ENCODE measurements at places on chromosomes 11 and 22. TPM values are rescaled to one million over a fixed set of nuclear protein-coding genes. Genes with fewer than 3 reads are reported as not detected.
A peak's percentile ranks its signal among the peaks of the same experiment; 100 is the strongest.

GRCh38 chr11:22690871-22691270, 24.5 kb downstream of the GAS2 start:
- peaks cover 13% of the 10 kb centered on the region for H3K27me3 ChIP-seq
- H3K4me1 ChIP-seq, result peaks cover 3% of the 10 kb centered on the region
- no peak for DNase-seq
- H3K36me3 ChIP-seq, result no peaks in the 10 kb centered on the region

GRCh38 chr22:42519525-42520401, at the start of gene RRP7A:
Gene RRP7A, minus strand, starts transcription at chr22:42519796. Its CDS starts 10 bp downstream, at chr22:42519786.
- H3K4me1 ChIP-seq, result peaks cover 19% of the 10 kb centered on the region
- DNase-seq, result peak; percentile 88
- H3K4me3 ChIP-seq, result peak within 1 kb of the TSS; percentile 99
- no peaks in the 10 kb centered on the region for H3K27me3 ChIP-seq
- peak within 1 kb of the TSS; percentile 95 for H3K27ac ChIP-seq

DNA sequence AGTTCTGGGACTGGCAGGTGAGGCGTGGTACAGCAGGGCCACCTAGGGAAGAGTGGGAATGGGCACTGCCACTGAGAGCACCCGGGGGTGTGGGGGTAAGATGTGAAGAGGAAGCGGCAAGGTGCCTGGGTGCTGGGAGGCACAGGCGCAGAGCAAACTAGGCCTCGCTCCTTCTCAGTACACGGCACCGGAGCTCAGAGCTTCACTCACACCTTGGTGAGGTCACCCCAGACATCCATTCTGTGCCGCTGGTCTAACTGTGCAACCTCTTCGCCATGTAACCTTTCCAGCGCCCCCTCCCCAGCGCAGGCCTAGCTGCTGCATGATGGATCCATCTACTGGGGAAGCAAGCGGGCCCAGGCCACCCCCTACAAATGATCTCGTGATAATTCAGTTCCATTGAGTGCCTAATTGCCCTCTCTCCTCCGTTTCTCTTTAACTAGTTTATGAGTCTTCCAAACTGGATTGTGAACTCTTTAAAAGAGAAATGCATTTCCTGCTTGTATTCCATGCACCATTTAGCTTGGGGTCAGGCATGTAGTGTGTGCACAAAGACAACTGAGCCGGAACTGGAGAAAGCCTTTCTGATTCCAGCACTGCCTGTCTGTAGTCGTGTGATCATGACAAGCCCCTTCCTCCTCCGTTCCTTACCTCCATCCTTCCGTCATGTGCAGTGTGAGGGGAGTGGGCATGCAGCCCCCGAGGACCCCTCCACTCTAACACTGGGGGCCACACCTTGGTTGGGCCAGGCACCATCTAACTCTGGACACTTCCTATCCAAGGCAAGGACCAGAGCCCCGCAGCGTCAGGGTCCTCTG, 1475.2 kb downstream of the TBC1D22A start:
- no peaks in the 10 kb centered on the region for H3K36me3 ChIP-seq
- H3K4me1 ChIP-seq, result no peaks in the 10 kb centered on the region
- no peak overlapping the region for H3K27ac ChIP-seq

- H3K36me3 ChIP-seq, result no peaks in the 10 kb centered on the region
- peaks cover 25% of the 10 kb centered on the region for H3K4me1 ChIP-seq
- DNase-seq, result no peak
- H3K27ac ChIP-seq, result no peak overlapping the region
- H3K27me3 ChIP-seq, result no peaks in the 10 kb centered on the region
Measured at GRCh38 chr11:121367844-121368225, 75.3 kb downstream of the SC5D start.

DNA sequence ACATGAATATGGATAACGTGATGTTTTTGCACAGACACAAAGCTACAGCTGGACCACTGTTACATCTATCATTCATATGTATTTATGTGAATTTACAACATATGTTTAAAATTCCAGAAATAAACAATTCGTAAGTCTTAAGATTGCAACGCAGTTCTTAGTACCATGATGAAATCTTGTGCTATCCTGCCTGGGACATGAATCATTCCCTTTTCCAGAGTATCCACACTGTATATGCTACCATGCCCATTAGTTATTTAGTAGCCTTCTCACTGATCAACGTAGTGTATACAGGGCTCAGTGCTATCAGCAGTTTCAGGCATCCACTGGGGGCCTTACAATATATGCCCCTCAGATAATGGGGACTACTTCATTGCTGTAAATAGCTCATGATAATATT, 4.3 kb downstream of the ATL3 start:
- DNase-seq, result no peak
- H3K4me3 ChIP-seq, result no peak overlapping the region
- H3K36me3 ChIP-seq, result peaks cover 21% of the 10 kb centered on the region
- peaks cover 39% of the 10 kb centered on the region for H3K4me1 ChIP-seq
- no peak overlapping the region for H3K27ac ChIP-seq
- H3K27me3 ChIP-seq, result no peaks in the 10 kb centered on the region

DNA sequence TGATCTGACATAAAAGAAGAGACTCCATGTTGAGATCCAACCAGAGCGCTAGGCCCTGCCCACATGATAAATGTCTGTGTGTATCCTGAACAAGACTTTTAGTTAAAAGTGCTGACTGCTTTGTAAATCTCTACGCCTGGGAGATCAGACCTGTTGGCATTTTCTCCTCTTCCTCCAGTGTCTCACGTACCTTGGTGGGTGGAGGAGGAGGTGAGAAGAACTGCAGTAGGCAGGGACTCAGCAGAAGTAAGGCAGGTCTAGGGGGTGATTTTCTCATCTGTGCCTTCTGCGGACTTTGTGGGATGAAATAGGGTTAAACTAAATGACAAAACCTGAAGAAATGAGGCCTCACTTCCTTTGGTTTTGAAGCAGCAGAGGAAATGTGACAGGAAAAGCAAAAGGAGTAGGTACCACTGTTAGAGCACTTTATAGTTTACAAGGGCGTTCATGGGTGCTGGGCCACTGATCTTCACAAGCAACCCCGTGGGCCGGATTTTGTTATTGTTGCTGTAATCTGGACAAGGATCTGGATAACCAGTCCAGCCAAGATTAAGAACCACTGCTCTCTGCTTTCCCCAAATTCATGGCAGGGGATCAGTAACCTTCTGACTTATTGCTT, 36.7 kb upstream of the PLET1 start:
- H3K27ac ChIP-seq, result peak overlapping the region; percentile 86
- peak overlapping the region; percentile 13 for H3K4me3 ChIP-seq
- peak; percentile 70 for DNase-seq
- peaks cover 43% of the 10 kb centered on the region for H3K4me1 ChIP-seq
- H3K36me3 ChIP-seq, result peaks cover 3% of the 10 kb centered on the region

DNA sequence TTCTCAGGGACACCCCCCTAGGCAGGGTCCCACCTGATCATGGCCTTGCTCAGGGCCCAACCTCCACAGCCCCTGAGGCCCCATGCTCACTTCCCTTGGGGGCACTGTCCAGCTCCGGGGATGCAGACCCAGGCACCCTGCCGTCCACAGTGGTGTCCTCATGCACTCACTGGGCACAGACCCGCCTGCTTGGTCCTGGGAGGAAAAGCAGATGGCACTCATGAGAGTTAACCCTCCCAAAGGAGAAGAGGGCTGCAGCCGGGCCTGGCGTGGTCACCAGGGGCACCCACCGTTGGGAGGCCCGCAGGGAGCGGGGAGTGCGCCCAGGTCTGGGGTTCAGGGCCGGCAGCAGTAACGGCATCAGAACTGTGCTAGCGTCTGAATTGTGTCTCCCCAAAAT, 1270.9 kb downstream of the BRD1 start:
- H3K4me1 ChIP-seq, result no peaks in the 10 kb centered on the region
- DNase-seq, result no peak
- H3K27me3 ChIP-seq, result no peaks in the 10 kb centered on the region

DNA sequence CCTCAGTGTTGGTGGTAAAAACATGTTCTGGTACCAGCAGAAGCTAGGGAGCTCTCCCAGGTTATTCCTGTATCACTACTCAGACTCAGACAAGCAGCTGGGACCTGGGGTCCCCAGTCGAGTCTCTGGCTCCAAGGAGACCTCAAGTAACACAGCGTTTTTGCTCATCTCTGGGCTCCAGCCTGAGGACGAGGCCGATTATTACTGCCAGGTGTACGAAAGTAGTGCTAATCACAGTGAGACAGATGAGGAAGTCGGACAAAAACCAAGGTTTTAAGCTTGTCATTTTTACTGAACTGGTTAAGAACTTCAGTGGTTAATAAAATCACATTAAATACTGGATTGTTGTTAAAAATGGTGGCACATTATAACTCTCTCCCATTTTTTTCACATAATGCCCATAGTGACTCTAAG, 42.6 kb upstream of the VPREB1 start:
- H3K27me3 ChIP-seq, result peaks cover 18% of the 10 kb centered on the region
- no peaks in the 10 kb centered on the region for H3K36me3 ChIP-seq
- H3K4me1 ChIP-seq, result peaks cover 8% of the 10 kb centered on the region
- H3K27ac ChIP-seq, result no peak overlapping the region
- H3K4me3 ChIP-seq, result no peak overlapping the region

GRCh38 chr11:126824035-126824607, 176.4 kb downstream of the KIRREL3 start:
- no peaks in the 10 kb centered on the region for H3K36me3 ChIP-seq
- peaks cover 2% of the 10 kb centered on the region for H3K27me3 ChIP-seq
- no peak overlapping the region for H3K27ac ChIP-seq
- no peaks in the 10 kb centered on the region for H3K4me1 ChIP-seq
- H3K4me3 ChIP-seq, result no peak overlapping the region
- no peak for DNase-seq

GRCh38 chr11:27217948-27218420, 145.0 kb downstream of the CCDC34 start:
- H3K36me3 ChIP-seq, result no peaks in the 10 kb centered on the region
- H3K4me3 ChIP-seq, result no peak overlapping the region
- no peak for DNase-seq
- peaks cover 6% of the 10 kb centered on the region for H3K27me3 ChIP-seq
- no peaks in the 10 kb centered on the region for H3K4me1 ChIP-seq

GRCh38 chr11:103465555-103466140, 356.4 kb downstream of the DYNC2H1 start:
- DNase-seq, result no peak
- H3K36me3 ChIP-seq, result no peaks in the 10 kb centered on the region
- no peak overlapping the region for H3K4me3 ChIP-seq
- H3K27me3 ChIP-seq, result no peaks in the 10 kb centered on the region
- no peaks in the 10 kb centered on the region for H3K4me1 ChIP-seq

DNA sequence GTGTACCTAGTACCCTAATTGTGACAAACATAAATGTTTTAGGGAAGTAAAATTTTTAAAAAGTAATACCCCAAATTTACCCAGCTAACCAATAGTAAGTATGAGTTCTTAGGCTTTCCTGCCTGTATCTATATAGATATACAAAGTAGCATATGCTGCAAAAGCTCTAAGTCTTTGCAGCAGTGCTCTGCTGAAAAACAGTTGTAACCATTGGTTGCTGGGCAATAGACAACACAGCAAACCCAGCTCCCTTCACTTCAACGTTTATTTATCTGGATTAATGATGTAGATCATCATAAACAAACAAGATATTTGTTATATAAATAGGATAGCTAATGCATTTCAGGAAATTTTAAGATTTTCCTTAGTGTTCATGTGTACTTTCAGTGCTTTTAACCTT, 82.7 kb downstream of the PAX6 start:
- H3K27ac ChIP-seq, result no peak overlapping the region
- no peaks in the 10 kb centered on the region for H3K27me3 ChIP-seq
- H3K36me3 ChIP-seq, result peaks cover 4% of the 10 kb centered on the region
- DNase-seq, result no peak
- H3K4me1 ChIP-seq, result peaks cover 2% of the 10 kb centered on the region
- H3K4me3 ChIP-seq, result no peak overlapping the region

DNA sequence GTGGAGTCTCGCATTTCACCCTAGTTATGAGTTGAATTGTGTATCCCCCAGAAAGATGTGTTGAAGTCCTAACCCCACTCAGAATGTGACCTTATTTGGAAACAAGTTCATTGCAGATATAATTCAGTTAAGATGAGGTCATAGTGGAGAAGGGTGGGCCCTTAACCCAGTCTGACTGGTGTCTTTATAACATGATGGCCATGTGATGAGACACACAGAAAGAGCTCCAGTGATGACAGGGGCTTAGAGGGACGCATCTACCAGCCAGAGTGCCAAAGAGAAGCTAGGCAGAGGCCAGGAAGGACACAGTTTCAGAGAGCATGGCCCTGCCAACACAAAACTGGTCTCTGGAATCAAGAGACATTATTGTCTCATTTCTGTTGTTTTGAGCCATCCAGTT, 50.3 kb downstream of the LARGE1 start:
- no peak for DNase-seq
- no peak overlapping the region for H3K4me3 ChIP-seq
- H3K4me1 ChIP-seq, result no peaks in the 10 kb centered on the region
- H3K27ac ChIP-seq, result no peak overlapping the region

- H3K27me3 ChIP-seq, result no peaks in the 10 kb centered on the region
- peak overlapping the region; percentile 98 for H3K4me3 ChIP-seq
- DNase-seq, result peak; percentile 82
- H3K36me3 ChIP-seq, result peaks cover 4% of the 10 kb centered on the region
Measured at GRCh38 chr11:63888170-63889086, 28.5 kb downstream of the RCOR2 start.

Gene LDHAL6A
- total RNA-seq, result not detected

Gene HTR3B
- not detected for total RNA-seq

Gene C11orf42
- total RNA-seq, result not detected

Gene PI4KA
- total RNA-seq, result 84.5 TPM

Gene OR4A16
- total RNA-seq, result not detected

Gene MRGPRX3
- total RNA-seq, result not detected

Gene SPTBN2
- total RNA-seq, result 0.41 TPM

Gene ANO5
- 0.12 TPM for total RNA-seq

Gene RTCB
- total RNA-seq, result 85.5 TPM

Gene MOGAT2
- not detected for total RNA-seq
